Liver (tissue), 10 donors: ENCODE measurements at places on chromosomes 6 and 20.

GRCh38 chr20:57397693-57398108, 6.5 kb downstream of the RBM38 start:
- no peaks in the 10 kb centered on the region for H3K27me3 ChIP-seq
- H3K27ac ChIP-seq, result no peak overlapping the region
- peaks cover 8% of the 10 kb centered on the region for H3K36me3 ChIP-seq
- H3K4me1 ChIP-seq, result peaks cover 2% of the 10 kb centered on the region
- DNase-seq, result no peak
- no peak overlapping the region for H3K4me3 ChIP-seq

DNA sequence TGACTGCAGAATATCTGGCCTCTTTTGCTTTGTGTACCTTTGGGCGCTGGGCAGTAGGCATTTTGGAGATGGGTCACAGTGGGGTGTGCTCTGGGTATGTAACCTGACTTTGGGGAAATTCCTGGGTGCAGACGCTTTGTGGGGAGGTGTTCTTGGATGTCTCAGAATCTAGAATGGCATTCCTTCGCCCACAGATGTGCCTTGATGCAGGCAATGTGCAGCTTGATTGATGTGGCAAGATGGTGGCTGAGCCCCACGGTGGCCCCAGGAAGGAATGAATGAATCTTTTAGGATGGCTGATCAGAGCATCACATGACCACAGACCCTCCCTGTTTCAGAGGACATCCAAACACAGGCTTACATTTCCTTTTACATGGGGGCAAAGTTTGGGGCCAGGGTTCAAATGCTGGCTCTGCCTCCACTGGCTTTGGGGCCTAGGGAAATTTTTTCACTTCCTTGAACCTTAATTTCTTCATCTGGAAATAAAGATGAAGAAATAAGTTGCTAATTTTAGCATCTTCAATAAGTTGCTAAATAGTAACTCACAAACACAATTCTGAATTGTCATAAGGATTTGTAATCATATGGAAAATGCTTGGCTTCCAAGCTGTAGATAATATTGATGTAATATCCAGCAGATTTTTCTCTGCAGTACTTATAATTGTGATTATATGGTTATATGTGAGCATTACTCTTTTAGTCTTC, 5.6 kb downstream of the PPP1R16B start:
- no peak for DNase-seq
- H3K27ac ChIP-seq, result no peak overlapping the region

DNA sequence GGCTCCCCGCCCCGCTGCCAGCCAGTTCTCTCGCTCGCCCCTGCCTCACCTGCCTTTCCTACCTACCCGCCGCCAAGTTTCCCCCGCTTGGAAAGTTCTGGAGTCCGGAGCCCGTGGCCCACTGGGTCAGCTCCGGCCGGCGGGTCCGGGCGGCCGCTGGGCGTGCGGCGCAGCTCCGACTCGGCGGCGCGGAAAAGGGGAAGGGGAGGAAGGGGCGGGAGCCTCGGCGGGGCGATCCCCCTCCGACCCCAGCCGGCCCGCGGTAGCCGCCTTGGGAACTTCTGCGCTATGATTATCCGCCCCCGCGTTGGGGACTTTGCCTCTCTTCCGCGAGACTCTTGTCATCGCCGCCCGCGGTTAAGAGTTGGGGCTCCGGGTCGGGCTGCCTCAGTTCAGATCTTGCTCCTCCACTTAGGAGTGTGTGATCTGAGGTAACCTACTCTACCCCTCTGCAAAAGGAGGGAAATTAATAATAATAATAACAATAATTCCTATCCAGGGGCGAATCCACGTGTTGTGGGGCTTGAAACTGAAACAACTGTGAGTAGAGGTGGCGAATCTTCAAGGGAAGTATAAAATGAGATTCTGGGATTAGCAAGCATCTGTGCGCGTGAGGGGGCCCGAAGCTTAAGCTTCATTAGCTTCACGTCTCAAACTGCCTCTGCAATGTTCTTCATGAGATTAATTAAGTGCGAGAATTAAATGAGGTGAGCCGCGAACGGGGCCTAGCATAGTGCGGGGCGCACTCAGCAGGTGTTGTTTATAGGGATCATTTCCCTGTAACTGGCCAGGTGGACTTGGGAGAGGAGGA, 30.8 kb downstream of the SF3B5 start:
- no peaks in the 10 kb centered on the region for H3K36me3 ChIP-seq
- H3K4me3 ChIP-seq, result peak overlapping the region; percentile 62
- no peaks in the 10 kb centered on the region for H3K27me3 ChIP-seq
- peak overlapping the region; percentile 83 for H3K27ac ChIP-seq
- DNase-seq, result peak; percentile 49
- peaks cover 6% of the 10 kb centered on the region for H3K4me1 ChIP-seq

GRCh38 chr20:20204256-20204655, 151.9 kb downstream of the CFAP61 start:
- DNase-seq, result no peak
- no peak overlapping the region for H3K27ac ChIP-seq
- H3K4me3 ChIP-seq, result no peak overlapping the region
- H3K36me3 ChIP-seq, result no peaks in the 10 kb centered on the region

DNA sequence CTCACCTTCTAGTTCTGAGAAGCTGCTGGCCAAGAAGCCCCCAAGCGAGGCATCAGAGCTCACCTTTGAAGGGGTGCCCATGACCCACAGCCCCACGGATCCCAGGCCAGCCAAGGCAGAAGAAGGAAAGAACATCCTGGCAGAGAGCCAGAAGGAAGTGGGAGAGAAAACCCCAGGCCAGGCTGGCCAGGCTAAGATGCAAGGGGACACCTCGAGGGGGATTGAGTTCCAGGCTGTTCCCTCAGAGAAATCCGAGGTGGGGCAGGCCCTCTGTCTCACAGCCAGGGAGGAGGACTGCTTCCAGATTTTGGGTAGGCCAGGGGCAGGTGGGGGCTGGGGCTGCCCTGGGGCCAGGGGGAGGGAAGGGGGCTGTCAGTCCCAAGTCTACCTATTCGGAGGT, 2.3 kb downstream of the MYLK2 start:
- DNase-seq, result no peak
- H3K27ac ChIP-seq, result no peak overlapping the region
- H3K4me1 ChIP-seq, result peaks cover 2% of the 10 kb centered on the region
- H3K27me3 ChIP-seq, result no peaks in the 10 kb centered on the region
- no peak overlapping the region for H3K4me3 ChIP-seq

DNA sequence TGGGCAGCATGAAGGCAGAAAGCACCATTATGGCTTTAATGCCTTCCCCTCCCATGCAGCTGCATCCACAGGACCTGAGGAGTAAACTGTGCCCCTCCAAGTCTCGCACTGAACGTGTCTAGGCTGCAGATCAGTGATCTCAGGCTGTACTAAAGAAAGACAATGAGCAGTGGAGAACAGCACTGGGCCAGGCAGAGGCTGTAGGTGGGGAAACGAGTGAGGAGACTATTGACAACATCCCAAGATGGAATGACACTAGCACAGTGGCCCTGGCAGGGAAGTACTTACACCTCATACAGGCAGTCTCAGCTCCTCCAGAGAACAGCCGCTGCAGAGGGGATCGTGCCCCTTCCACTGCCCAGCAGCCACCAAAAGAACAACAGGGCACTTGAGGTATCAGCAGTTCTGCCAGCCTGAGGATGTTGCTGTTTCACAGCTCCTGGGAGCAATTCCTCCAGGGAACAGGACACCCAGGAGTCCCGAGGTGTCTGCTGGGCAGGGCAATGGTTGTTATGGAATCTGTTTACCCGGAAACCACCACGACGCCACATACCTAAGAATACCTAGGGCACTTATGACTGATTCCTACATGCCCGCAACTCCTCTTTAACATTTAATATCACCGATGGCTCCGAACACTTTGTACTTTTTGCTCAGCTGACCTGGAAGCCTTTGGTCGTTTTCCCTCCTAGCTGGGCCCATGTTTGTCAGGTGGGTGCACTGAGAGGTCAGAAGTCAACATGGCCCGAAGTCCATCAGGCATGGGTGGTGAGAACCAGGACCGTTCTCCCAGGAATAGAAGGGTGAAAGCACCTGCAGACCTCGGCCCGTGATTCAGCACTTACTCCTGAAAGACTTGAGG, 79.1 kb downstream of the SLC22A23 start:
- H3K27me3 ChIP-seq, result no peaks in the 10 kb centered on the region
- peak overlapping the region; percentile 8 for H3K27ac ChIP-seq
- no peaks in the 10 kb centered on the region for H3K36me3 ChIP-seq
- H3K4me3 ChIP-seq, result no peak overlapping the region
- peaks cover 54% of the 10 kb centered on the region for H3K4me1 ChIP-seq
- DNase-seq, result no peak

- no peak overlapping the region for H3K27ac ChIP-seq
- no peak for DNase-seq
- H3K27me3 ChIP-seq, result no peaks in the 10 kb centered on the region
- H3K36me3 ChIP-seq, result no peaks in the 10 kb centered on the region
Observed at GRCh38 chr6:21103626-21104224, 489.8 kb upstream of the SOX4 start.

DNA sequence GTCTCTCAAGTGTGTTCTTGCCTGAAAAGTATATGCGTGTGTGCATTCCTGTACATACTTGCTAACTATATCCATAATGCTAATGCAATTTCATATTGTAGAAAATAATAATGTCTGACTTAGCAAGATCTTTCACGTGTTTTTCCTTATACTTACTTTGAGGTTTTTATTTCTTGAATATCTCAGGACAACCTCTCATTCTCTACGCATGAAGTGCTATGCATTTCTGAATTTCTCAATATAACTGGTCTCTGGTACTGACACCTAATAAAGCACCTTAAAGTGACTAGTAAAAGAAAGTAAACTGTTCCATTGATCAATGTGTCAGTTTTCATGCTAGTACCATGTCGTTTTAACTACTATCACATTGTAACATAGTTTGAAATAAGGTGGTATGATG, 589.9 kb upstream of the ADGRB3 start:
- DNase-seq, result no peak
- H3K4me3 ChIP-seq, result no peak overlapping the region
- no peak overlapping the region for H3K27ac ChIP-seq
- H3K36me3 ChIP-seq, result no peaks in the 10 kb centered on the region

DNA sequence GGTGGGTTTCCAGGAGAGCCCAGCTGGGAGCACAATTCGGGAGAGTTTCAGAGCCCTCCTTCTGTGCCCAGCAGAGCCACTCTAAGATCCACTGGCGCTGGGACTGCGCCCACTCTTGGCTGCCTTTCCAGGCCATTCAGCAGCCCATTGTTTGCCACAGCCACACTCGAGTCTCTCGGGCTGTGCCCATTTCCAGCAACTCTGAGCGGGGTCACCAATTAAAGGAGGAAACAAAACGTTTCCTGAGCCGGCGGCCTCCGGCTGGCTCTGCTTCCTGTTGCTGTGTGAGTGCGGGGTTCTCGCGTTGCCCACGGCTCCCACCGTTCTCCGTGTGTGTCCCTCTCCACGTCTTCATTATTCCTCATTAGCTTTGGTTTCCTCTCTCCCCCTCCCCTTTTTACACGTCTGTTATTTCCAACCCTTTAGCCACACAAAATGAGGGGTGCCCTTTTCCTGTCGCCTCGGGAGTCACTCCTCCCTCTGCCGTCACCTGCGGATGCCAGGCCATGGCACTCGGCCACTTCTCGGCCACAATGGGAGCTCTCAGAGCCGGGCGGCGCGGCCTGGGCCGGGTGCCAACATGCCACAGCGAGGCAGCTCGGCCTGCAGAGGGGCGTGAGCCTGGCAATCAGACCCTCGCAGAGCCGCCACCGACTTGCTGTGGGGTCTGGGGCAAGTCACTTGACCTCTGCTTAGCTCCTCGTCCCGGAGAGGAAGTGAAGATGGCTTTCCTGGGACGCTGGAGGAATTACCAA, 94.3 kb upstream of the NKX2-2 start:
- no peaks in the 10 kb centered on the region for H3K27me3 ChIP-seq
- no peak overlapping the region for H3K4me3 ChIP-seq
- H3K36me3 ChIP-seq, result no peaks in the 10 kb centered on the region
- no peaks in the 10 kb centered on the region for H3K4me1 ChIP-seq
- DNase-seq, result no peak
- no peak overlapping the region for H3K27ac ChIP-seq
